ENCODE measurements at places on chromosomes 7 and 10.

- no peak for DNase-seq
Observed at GRCh38 chr7:53811555-53812079, 730.6 kb upstream of the VSTM2A start.

- DNase-seq = no peak
Observed at GRCh38 chr7:41974870-41975557, 262.0 kb downstream of the GLI3 start.

DNA sequence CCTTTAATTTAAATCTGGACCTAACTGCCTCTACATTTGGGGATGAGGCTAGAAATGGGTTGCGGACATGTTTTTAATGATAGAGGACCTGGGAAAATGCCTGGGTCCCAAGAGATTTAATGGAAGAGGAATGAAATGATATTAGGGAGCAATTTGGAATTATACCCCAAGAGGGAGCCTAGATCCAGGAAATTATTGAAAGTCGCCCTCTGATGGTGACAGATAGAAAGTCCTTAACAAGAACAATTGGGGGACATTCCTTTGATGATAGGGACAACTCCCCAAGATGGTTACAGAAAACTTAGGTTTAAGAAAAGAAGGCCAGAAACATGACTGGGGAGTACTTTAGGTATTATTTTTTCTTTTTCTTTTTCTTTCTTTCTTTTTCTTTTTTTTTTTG lies 9.5 kb upstream of the TSGA13 start:
- DNase-seq = no peak

DNA sequence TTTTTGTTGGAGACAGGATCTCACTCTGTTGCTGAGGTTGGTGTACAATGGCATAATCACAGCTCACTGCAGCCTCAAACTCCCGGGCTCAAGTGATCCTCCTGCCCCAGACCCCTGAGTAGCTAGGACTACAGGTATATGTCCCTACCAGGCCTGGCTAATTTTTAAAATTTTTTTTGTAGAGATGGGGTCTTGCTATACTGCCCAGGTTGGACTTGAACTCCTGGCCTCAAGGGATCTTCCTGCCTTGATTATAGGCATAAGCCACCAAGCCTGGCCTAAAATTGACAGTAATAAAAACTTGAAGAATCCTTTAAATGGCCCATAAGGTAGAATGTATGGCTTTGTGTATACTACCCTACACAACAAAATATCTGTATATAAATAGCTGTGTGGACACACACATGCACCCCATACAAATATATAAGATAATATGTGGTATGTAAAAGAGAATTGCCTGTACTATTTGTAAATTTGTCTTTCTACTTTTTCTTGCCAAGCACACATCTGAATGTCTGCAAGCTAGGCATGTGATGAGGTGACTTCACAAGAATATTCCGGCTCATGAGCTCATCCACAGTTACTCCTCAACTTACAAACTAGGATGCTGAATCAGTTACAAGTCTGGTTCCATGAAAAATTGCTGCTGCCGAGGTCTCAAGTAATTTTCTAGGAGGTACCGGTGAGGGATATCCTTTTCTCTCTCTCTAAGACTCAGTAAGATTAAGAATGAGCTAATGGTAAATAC lies 26.6 kb downstream of the POLR3A start:
- no peak for DNase-seq

GRCh38 chr7:102833343-102833742 lies 79.5 kb upstream of the LRRC17 start:
- DNase-seq = no peak

DNA sequence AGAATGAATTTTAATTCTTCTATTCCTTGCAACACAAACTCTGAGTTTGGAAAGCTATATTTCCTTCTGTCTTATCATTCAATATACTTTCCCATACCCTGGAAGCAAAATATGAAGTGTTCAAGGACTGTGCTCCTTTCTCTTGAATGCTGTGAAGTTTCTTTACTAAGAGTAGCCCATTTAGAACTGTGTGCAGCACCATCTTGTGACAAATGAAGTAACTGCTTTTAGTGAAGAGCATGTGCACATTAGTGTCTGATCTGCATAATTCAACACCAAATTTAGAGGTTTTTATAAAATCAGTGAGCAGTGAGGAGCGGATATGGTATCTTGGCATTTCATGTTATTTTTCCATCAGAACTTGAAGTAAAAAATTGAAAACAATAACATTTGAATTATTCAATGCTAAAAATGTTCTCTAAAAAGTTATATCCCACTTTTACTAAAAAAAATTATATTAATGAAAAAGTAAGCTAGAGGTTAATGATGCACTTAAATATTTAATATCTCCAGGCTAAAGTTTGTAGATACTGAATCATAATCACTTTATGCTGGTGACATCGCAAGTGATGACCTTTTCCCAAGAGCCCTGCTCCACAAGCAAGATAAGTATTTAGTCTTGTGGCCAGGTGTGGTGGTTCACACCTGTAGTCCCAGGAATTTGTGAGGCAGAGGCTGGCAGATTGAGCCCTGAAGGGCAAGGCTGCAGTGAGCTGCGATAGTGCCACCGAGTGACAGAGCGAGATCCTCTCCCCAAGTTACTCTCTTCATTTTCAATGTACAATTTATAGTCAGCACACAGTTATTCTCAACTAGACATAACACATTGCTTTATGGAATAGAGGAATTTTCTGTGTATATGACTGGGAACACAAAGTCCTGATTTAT lies 108.8 kb upstream of the PCLO start:
- no peak for DNase-seq

Data from heart right ventricle (tissue), 16 donors.